ENCODE measurements at places on chromosomes 3 and 15. TPM values are rescaled to one million over a fixed set of nuclear protein-coding genes. Genes with fewer than 3 reads are reported as not detected.

- peak overlapping the region; percentile 54 for H3K4me3 ChIP-seq
- no peaks in the 10 kb centered on the region for H3K27me3 ChIP-seq
- H3K36me3 ChIP-seq = no peaks in the 10 kb centered on the region
- H3K27ac ChIP-seq = peak overlapping the region; percentile 20
- H3K4me1 ChIP-seq = no peaks in the 10 kb centered on the region
Observed at GRCh38 chr15:94231723-94232468, 535 bp downstream of the MCTP2 start.

DNA sequence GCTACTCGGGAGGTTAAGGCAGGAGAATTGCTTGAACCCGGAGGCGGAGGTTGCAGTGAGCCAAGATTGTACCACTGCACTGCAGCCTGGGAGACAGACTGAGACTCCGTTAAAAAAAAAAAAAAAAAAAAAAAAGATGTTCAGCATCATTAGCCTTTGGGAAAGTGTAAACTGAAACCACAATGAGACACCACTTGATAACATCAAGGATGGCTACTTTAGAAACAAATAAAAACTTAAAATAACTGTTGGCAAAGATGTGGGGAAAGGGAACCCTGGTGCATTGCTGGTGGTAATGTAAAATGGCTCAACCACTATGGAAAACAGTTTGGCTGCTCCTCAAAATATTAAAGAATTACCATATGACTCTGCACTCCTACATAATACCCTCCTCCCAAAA is 1.9 kb downstream of the LEO1 start:
- H3K4me1 ChIP-seq = peaks cover 6% of the 10 kb centered on the region
- DNase-seq = no peak
- peaks cover 2% of the 10 kb centered on the region for H3K36me3 ChIP-seq
- H3K27me3 ChIP-seq = no peaks in the 10 kb centered on the region
- H3K4me3 ChIP-seq = no peak overlapping the region

GRCh38 chr15:63628123-63628822 is 31.1 kb downstream of the FBXL22 start:
- H3K4me1 ChIP-seq = no peaks in the 10 kb centered on the region
- no peaks in the 10 kb centered on the region for H3K27me3 ChIP-seq
- H3K36me3 ChIP-seq = peaks cover 17% of the 10 kb centered on the region
- no peak for DNase-seq

DNA sequence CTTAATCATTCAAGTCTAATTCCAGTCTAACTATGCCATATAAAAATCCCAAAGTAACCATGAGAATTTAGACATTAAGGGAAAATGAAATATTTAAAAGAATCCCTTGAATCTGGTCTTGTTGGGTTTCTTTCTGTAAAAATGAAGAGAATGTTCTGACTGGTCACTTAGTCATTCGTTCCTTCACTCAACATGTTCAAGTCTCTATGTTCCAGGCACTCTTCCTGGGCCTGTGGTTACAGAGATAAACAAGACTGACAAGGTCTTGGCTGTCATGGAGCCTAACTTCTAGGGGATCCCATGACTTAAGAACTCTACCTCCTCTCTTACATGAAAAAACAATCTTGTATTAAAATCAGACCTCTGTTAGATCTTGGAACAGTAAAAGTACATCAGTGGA is 638.6 kb upstream of the TBL1XR1 start:
- no peaks in the 10 kb centered on the region for H3K36me3 ChIP-seq
- no peak overlapping the region for H3K4me3 ChIP-seq
- DNase-seq = no peak
- H3K27me3 ChIP-seq = no peaks in the 10 kb centered on the region
- H3K27ac ChIP-seq = no peak overlapping the region

GRCh38 chr3:67642190-67642589 is 12.2 kb downstream of the SUCLG2 start:
- no peaks in the 10 kb centered on the region for H3K27me3 ChIP-seq
- no peaks in the 10 kb centered on the region for H3K4me1 ChIP-seq
- no peak for DNase-seq
- H3K27ac ChIP-seq = no peak overlapping the region
- H3K36me3 ChIP-seq = no peaks in the 10 kb centered on the region

DNA sequence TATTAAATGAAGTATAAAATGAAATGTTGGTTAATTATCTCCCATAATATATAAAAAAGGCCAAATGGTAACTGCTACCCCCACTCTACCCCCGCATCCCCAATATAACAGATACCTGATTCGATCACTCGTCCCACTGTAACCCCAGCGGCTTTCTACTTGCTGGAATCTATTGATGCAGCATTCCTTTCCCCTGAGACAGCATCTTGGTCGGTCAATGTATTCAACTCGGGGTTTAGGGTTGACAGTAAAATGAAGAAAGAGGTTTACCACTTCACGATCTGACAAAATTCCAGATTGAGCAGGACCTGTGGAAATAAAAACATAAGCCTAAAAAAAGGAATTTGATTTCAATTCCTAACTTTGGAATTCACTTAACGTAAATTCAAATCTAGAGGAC is 18.6 kb upstream of the C15orf40 start:
- peaks cover 2% of the 10 kb centered on the region for H3K36me3 ChIP-seq
- no peak overlapping the region for H3K27ac ChIP-seq
- H3K4me1 ChIP-seq = no peaks in the 10 kb centered on the region

- peak overlapping the region; percentile 73 for H3K27ac ChIP-seq
- H3K36me3 ChIP-seq = no peaks in the 10 kb centered on the region
- peaks cover 23% of the 10 kb centered on the region for H3K4me1 ChIP-seq
- DNase-seq = no peak
- H3K4me3 ChIP-seq = no peak overlapping the region
- no peaks in the 10 kb centered on the region for H3K27me3 ChIP-seq
Observed at GRCh38 chr15:96183514-96183850, 147.0 kb upstream of the NR2F2 start.

DNA sequence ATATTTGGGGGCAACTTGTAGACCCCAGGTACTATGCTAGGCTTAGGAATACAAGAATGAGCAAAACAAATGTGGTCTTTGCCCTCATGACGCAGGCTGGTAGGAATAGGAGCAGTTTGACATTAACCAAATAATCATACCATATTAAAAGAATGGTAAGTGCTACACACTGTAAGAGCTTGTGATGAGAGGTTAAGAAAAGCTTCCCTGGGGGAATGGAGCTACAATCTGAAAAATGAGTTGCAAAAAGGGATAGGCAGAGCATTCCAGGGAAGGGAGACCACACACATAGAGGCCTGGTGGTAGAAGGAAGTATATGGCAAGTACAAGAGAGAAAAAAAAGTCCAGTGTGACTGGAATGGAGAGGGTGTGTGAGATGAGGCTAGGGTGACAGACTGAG is 37.3 kb downstream of the TMOD3 start:
- H3K27me3 ChIP-seq = no peaks in the 10 kb centered on the region
- DNase-seq = no peak
- H3K27ac ChIP-seq = peak overlapping the region; percentile 28
- no peaks in the 10 kb centered on the region for H3K4me1 ChIP-seq
- peaks cover 4% of the 10 kb centered on the region for H3K36me3 ChIP-seq

DNA sequence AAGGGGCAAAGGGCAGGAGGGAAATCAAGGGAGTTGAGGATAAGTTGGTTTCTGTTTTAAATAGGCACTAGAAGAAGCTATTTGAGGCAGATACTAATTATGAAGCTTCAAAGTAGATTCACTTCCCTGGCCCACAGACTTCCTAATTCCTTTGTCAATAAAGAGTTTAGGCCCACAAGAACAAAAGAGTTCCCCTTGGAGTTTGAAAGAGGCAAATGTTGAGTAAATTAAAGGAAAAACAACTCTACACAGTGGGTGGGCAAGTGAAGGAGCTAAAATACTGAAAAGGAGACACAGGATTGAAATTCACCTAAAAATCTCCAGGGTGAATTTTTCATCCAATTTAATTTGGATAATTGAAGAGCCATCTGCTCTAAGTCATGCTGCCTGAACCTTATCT is 411.7 kb upstream of the RORA start:
- no peaks in the 10 kb centered on the region for H3K4me1 ChIP-seq
- H3K27ac ChIP-seq = no peak overlapping the region
- no peaks in the 10 kb centered on the region for H3K27me3 ChIP-seq
- no peak for DNase-seq
- H3K36me3 ChIP-seq = no peaks in the 10 kb centered on the region
- no peak overlapping the region for H3K4me3 ChIP-seq

- H3K27me3 ChIP-seq = no peaks in the 10 kb centered on the region
- H3K4me1 ChIP-seq = no peaks in the 10 kb centered on the region
- H3K27ac ChIP-seq = no peak overlapping the region
Observed at GRCh38 chr3:169179321-169179720, 484.2 kb downstream of the MECOM start.

DNA sequence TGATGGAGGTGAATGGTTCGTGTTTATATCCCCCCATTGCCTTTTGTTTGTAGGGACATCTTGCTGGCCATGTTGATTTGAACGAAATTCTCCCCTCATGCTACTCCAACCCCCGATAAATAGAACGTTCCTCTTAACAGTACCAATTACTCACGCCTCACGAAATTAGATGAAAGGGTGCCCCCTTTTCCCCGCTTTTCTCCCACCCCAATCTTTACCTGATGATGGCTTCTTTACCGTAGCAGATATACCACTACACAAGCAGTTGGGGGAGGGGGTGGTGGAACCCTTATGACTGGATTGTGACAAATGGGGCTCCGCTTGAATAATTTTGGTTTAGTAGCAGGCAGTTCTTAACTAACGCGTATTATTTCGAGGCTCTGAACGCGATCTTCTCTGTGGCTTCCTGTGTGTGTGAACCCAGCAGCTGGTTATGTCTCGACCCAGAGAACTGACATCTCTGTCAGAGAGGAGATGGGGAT is 1.1 kb downstream of the PIAS1 start:
- peak; percentile 56 for DNase-seq
- H3K4me3 ChIP-seq = peak overlapping the region; percentile 89

DNA sequence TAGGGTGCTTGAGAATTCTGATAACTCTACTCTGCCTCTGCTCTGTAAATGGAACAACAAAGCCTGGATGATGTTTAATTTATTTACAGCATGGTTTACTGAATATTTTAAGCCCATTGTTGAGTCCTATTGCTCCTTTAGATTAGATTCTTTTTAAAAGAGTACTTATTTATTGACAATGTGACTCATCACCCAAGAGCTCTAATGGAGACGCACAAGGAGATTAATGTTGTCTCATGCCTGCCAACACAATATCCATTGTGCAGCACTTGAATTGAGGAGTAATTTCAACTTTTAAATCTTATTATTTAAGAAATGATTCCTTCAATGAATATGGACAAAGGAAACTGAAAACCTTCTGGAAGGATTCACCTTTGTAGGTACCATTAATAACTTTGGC is 691.4 kb downstream of the ZBBX start:
- H3K27ac ChIP-seq = no peak overlapping the region
- no peak overlapping the region for H3K4me3 ChIP-seq
- DNase-seq = no peak
- no peaks in the 10 kb centered on the region for H3K36me3 ChIP-seq
- no peaks in the 10 kb centered on the region for H3K27me3 ChIP-seq
- no peaks in the 10 kb centered on the region for H3K4me1 ChIP-seq

DNA sequence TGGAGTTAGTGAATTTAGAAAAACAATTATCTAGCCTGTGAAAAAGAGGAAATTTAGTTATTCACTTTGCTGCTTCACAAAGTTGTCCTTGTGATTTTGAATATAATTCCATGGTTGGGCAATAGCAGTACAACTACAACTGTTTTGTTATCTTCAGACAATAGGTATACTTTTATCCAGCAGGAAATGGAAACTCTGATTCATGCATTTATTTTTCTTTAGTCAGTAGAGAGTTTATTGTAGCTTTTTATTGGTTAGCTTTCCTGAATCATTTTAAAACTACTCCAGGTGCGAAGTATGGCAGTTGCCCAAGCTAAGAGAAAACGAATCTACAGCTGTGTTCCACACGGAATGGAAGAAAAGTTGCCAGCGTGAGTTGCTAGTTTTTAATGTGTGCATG is 80.3 kb downstream of the TM4SF4 start:
- H3K27ac ChIP-seq = no peak overlapping the region
- DNase-seq = no peak
- no peak overlapping the region for H3K4me3 ChIP-seq

DNA sequence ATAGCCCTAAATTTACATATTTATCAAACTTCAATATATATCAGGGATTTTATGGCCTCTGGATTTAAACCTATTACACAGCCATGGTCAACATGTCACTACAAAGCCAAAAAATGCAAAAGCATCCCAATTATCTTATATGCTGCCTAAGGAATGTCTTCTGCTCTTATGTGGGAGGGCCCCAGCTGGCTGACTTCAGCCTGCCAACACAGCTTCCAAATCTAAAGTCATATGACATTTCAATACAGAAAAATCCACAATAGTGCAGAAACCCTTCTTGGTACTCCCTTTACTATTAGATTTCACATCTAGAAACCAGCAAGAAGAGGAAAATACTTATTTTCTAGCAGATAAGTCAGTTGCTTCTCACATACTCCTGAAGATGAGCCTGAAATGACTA is 6.4 kb downstream of the PFN2 start:
- H3K4me1 ChIP-seq = no peaks in the 10 kb centered on the region
- peaks cover 2% of the 10 kb centered on the region for H3K36me3 ChIP-seq
- H3K4me3 ChIP-seq = no peak overlapping the region
- H3K27me3 ChIP-seq = no peaks in the 10 kb centered on the region
- DNase-seq = no peak

GRCh38 chr15:78208341-78208844 is 26.0 kb downstream of the ACSBG1 start:
- H3K4me3 ChIP-seq = no peak overlapping the region
- no peaks in the 10 kb centered on the region for H3K27me3 ChIP-seq
- no peak for DNase-seq
- H3K27ac ChIP-seq = no peak overlapping the region

DNA sequence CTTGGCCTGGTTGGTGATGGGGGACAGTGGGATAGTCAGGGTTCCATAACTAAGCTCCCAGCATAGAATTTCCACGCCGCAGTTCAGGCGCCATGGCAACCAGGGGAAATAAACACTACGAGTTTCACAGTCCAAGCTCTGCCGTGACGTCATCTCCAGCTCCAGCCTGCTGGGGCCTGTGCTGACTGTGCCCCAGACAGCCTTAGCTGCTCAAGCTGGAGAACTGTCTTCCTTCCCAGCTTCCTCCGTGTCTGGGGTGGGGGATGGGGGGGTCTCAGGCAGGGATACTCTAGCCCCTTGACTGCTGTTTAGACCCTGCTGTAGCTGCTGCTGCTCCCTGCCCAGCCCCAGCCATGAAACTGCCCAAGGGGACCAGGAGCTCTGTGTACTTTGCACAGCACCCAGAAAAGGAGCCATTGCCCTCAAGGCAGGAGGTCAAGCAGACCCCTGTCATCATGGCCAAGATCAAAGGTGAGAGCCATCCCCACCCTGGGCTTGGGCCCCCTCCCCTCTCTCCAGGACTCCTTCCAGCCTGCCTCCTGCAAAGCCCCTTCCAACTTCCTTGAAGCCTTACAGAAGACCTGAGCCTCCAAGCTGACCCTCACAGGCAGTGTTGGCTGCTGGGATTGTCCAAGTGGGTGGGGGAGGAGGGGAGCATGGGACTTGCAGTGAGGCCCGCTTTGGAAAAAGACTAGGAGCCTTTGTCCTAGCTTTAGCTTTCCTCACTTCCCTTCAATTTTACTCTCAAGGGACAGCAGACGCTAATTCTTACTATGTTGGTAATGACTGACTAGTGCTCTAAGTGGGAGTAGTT is 11.4 kb upstream of the CSPG4 start:
- H3K4me1 ChIP-seq = peaks cover 8% of the 10 kb centered on the region
- H3K4me3 ChIP-seq = no peak overlapping the region
- peak; percentile 96 for DNase-seq
- no peaks in the 10 kb centered on the region for H3K36me3 ChIP-seq

GRCh38 chr3:189394599-189395121 is 222.9 kb downstream of the TPRG1 start:
- H3K27ac ChIP-seq = no peak overlapping the region
- no peak overlapping the region for H3K4me3 ChIP-seq
- no peaks in the 10 kb centered on the region for H3K27me3 ChIP-seq
- no peak for DNase-seq

CYP11A1 gene
- total RNA-seq = 0.13 TPM

NR2E3 gene
- total RNA-seq = 0.19 TPM

ASB14 gene
- not detected for total RNA-seq

SNAPC5 gene
- 29.6 TPM for total RNA-seq

SAMMSON gene
- total RNA-seq = 0.98 TPM

PCSK6 gene
- total RNA-seq = 7.3 TPM

FANCD2OS gene
- total RNA-seq = not detected

CCDC39 gene
- 0.60 TPM for total RNA-seq
